Activated T-cell treated with anti-CD3 and anti-CD28 coated beads, Interleukin-2, amount 50 U/mL, for 1 hour (primary cell): ENCODE measurements at places on chromosomes 1 and 21.
A peak's percentile ranks its signal among the peaks of the same experiment; 100 is the strongest.

- DNase-seq: no peak
Observed at GRCh38 chr1:43300378-43301094, at the start of gene TIE1. TSS of gene TIE1 (plus strand) at chr1:43300982. CDS start at chr1:43301072, 90 bp downstream.

DNA sequence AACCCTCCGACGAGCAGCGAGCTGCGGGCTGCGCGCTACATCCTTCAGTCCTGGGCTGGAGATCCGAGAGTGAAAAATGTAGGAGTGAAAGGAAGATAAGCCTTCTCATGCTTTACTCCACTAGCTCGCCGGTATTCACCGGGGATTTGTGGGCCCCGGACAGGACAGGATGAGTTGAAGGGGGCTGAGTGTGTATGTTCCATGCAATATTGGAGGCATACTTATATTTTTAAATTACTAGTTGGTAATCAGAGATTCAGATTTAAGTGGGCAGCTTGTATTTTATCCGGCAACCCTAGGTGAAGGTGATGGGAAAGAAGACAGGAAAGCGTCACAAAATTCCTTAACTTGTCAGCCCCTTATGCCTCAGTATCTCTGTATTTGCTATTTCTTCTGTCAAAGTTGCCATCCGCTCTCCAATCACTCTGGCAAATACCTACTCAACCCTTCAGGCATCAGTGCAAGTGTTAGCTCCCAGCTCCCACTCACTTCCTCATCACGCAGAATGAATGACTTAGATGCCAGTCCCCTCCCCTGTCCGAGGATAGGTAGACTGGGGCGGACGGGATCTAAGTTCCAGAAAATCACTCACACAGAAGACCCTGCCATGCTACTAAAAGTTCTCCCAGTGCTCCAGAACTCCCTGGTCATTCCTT lies 503 bp upstream of the PIGM start:
- DNase-seq: no peak

DNA sequence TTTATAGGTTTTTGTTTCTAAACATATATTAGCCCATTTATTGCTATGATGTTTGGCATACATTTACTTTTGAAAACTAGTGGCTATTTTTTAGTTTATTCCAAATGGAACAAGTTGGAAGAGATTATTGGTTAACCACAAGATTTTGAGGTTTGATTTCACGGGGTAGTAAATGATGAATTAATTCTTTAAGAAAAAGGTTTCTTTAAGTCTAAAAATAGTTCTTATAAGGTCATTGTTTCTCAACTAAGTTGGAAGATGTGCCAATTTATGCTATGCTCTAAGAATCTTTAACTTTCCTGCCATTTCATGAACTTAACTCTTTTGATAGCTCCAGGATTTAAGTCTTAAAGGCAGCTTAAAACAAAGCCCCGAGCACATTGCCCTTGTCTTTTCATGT lies 183.8 kb downstream of the LMO4 start:
- no peak for DNase-seq

GRCh38 chr21:34871026-34871908 lies 177.8 kb downstream of the RUNX1 start:
- no peak for DNase-seq

DNA sequence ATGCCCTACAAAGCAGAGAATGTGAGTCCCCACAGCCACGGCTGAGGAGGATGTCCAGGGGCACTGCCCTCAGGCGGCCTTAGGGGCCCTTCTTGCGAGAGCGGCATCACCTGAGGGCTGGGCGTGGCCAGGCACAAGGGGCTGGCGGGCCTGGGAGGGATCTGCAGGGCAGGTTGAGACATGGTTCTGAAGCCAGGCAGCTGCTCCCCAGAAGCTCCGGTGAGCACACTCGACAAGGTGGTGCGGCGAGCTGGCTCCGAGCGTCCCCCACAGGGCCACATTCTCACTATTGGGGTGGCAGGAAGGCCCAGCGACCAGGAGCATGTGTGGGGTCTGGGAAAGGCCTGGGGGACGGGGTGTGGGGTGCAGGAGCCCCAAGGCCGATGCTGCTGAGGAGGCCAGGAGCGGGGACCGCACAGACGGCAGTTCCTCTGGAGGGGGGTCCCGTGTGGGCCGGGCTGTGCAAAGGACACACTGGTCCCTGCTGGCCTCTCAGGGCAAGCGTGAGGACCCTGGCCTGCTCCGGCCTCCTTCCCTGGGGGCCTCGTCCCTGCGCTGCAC lies 47.2 kb downstream of the MORN1 start:
- no peak for DNase-seq

- DNase-seq: no peak
Observed at GRCh38 chr1:16175610-16176553, 20.0 kb upstream of the EPHA2 start.

GRCh38 chr1:156625436-156626078 lies 6.3 kb downstream of the HAPLN2 start:
- DNase-seq: peak; percentile 82

GRCh38 chr1:51058858-51059257 lies 43.2 kb upstream of the C1orf185 start:
- DNase-seq: no peak

GRCh38 chr1:108780937-108781574 lies 34.6 kb downstream of the STXBP3 start:
- no peak for DNase-seq

- DNase-seq: no peak
Observed at GRCh38 chr1:17094664-17095063, 24.6 kb downstream of the PADI2 start.

- no peak for DNase-seq
Observed at GRCh38 chr1:155184835-155185782, 11.5 kb downstream of the TRIM46 start.

GRCh38 chr1:97806996-97807520 lies 113.8 kb downstream of the DPYD start:
- no peak for DNase-seq

DNA sequence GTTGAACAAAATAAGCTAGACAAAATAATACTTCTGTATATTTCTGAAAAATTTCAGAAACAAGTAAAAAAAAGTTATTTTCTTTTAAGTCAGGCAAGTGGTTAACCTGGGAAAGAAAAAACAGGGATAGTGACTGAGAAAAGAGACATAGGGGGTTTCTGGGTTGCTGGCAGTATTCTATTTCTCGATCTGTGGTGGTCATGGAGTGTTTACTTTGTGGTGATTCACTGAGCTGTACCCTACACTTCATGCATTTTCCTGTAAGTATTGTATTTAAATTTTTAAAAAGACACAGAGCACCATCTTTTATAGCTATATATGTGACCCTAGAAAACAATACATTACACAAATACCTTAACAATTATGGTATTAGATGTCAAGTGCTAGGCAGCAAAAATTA lies 58.2 kb downstream of the ZNF644 start:
- DNase-seq: no peak

GRCh38 chr1:64308866-64309265 lies 105.4 kb downstream of the UBE2U start:
- DNase-seq: no peak

DNA sequence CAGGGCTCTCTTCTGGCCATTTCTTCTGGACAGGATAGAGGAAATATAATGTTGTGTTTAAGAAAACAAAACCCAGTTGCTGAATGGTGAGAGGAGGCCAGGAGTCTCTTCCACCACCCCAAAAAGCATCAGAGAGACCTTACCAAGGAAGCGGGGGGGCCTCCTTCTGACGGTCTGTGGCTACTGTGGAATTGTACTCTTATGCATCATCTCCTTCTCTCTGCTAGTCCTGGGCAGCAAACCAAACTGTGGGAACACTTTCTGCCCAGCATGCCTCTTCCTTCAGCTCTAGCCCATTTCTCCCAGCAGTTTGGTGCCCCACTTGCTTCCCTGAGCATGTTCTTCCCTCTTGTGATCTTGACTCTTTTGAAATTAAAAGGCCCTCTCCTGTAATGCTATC lies 157.7 kb downstream of the HHIPL2 start:
- no peak for DNase-seq

DNA sequence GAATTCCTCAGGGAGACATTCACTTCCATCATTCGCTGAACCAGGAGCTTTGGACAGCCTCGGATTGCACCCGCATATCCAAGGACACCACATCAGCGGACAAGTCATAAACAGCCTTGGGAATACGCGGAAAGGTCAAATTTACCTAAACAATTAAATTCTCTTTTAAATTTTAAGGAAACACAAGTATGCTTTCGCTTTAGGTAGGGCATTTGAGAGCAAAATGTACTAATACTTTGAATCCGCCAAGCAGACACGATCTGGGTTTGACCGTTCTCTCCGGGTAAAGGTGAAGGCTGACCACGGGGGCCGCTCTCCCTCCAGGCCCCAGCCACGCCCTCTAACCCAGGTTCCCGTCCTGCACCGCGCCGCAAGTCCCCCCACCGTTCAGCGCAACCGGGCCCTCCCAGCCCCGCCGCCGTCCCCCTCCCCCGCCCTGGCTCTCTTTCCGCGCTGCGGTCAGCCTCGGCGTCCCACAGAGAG lies 479 bp upstream of the ACADM start:
- no peak for DNase-seq

DNA sequence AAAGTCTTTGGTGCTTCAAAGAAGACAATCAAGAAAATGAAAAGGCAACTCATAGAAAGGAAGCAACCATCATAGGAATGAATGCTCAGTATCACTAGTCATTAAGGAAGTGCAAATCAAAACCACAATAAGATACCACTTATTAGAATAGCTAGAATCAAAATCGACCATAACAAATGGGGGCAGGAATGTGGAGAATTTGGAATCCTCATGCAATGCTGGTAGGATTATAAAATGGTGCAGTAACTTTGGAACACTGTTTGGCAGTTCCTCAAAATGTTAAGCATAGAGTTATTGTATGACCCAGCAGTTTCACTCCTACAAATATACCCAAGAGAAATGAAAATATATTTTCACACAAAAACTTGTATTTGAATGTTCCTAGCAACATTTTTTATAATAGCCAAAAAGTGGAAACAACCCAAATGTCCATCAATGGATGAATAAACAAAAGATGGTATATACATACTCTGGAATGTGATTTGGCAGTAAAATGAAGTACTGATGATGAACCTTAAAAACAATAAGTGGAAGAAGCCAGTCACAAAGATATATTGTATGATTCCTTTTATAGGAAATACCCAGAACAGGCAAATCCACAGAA lies 105.6 kb downstream of the MIS18A start:
- DNase-seq: no peak

DNA sequence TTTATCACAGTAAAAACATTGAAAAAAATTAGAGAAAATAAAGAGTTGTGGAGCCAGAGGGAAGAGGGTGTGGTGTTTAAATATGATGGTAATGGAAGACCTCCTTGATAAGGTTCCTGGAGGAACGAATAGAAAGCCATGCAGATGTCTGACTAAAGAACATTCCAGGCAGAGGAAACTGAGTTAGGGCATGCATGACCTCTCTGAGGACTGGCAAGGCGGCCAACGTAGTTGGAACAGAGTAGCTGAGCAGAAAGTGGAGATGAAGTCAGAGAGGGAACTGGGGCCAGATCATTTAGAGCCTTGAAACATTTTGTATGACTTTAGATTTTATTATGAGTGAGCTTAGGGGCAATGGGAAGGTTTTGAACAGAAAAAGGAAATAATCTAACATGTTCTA lies 377.5 kb downstream of the HLX start:
- DNase-seq: no peak

DNA sequence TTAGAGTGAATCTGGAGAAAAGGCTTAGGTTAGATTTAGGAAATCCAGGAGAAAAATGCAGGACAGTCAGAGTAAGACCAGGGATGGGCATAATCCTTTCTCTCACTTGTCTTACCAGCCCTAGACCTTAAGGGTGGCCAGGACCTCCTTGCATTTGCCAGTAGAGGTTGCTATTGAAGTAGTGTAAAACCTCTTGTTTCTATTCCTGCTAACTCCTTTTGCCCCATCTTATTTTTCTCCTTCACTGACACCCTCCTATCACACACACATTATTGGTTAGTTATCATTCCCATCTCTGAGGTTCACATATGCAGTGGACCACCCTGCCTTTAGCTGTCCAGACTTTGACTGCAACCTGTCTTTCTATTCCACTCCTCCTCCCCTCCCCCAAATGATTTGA lies 75.0 kb upstream of the MACF1 start:
- DNase-seq: no peak

GRCh38 chr21:8991088-8991907 lies 1530.1 kb upstream of the TPTE start:
- no peak for DNase-seq

- DNase-seq: peak; percentile 45
Observed at GRCh38 chr1:201085902-201086735, 26.1 kb downstream of the CACNA1S start.

- no peak for DNase-seq
Observed at GRCh38 chr1:188363943-188364342, 1535.2 kb downstream of the PLA2G4A start.

GRCh38 chr1:81682490-81682889 lies 118.2 kb upstream of the ADGRL2 start:
- DNase-seq: no peak

DNA sequence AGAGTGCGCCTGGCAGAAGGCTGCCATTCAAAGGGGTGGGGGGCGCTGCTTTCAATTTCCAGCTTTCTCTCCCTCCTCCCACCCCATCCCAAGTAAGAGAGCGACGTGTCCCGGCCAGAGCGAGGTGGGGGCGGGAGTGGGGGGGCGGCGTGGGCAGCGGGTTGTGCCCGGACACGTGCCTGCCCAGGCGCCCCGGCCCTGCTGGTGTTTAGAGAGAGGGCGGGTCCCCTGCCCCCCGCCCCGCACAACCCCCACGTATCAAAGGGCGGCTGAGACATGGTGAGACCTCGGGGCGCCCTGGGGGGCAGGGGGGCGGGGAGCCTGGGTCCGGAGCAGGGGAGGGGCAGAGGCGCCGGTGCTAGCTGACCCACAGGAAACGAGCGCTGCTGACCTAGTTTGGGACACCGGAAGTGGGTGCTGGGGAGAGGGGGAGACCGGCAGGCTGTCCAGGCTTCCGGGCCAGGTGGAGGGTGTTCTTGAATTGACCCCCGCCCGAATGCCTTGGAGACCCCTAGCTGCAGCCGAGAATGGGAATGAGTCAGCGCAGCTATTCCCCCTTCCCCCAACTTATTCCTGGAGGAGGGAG lies 1.3 kb downstream of the ZBTB7B start:
- no peak for DNase-seq

DNA sequence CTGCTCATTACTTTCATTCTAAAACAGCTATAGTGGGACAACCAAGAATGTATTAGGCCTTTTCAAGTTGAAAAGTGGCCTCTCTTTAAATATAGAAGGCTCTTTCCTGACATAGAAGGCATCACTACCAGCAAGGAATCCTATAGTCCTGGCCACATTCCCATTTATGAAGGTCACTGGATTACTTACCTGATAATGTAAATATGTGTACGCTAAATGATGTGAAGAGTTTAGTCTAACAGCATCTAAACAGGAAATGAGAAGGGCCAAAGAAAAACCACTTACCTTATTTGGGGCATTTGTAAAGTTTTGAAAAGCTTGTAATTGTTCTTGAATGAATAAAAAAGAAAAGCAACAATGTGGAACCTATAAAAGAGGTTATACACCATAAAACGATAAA lies 24.7 kb downstream of the PRKACB start:
- DNase-seq: no peak

GRCh38 chr1:87359586-87359985 lies 30.9 kb downstream of the LMO4 start:
- DNase-seq: no peak
